ENCODE measurements at places on chromosomes 13 and 19.

DNA sequence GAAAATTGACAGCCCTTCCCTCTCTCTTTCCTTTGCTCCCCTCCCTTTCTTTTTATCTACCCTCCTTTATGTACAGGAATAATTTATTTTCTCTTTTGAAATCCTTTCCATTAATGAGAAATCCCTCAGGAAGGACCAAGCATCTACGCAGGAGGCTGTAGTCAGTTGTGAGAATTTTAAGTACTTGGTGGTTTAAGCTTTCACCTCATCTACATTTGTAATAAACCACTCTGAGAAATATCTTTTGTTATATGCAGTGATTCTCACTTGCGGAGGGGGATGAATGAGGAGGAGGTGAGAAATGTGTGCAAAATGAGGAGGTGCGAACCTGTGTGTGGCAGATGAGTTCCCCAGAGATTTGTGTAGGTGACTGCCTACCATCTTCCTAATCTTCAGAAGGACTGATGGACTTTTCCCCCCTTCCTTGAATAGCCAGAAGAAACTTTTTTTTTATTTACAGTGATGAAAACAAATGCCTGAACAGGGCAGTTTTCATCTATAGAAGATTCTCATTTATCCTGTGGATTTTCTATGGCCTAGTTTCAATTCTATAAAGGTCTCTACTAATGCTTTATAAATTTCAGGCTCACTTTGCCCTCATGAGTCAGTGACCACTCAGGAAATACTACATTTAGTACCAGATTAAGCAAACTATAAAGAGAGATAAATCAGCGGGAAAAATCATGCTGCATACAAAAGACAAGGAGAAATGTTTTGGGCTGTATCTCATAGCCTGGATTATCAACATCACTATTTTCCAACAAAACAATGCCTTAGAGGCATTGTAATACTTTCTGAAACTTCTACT lies 118.3 kb downstream of the LHFPL6 start:
- no peak for DNase-seq

DNA sequence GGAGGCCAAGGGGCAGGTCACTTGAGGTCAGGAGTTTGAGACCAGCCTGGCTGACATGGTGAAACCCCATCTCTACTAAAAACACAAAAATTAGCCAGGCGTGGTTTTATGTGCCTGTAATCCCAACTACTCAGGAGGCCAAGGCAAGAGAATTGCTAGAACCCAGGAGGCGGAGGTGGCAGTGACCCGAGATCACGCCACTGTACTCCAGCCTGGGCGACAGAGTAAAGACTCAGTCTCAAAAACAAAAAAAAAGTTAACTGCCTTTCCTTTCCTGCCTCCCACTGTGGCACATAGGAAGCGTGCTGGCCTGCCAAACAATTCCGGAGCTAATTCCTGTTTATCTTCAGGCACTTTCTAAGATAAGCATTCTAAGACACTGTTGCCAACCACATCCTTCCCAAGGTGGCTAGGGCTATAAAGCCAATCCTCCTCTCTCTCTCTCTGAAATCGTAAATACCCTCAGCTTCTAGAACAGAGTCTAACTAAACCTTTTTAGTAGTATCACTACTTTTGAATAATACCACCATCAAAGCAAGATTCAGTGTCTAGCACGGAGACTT lies 21.6 kb downstream of the SLC25A30 start:
- no peak for DNase-seq

GRCh38 chr13:39602277-39602613 lies 748 bp downstream of the LHFPL6 start:
- no peak for DNase-seq

GRCh38 chr19:5205937-5206750 lies 134.5 kb downstream of the PTPRS start:
- no peak for DNase-seq

GRCh38 chr19:19956434-19957075 lies 55.8 kb downstream of the ZNF93 start:
- no peak for DNase-seq

DNA sequence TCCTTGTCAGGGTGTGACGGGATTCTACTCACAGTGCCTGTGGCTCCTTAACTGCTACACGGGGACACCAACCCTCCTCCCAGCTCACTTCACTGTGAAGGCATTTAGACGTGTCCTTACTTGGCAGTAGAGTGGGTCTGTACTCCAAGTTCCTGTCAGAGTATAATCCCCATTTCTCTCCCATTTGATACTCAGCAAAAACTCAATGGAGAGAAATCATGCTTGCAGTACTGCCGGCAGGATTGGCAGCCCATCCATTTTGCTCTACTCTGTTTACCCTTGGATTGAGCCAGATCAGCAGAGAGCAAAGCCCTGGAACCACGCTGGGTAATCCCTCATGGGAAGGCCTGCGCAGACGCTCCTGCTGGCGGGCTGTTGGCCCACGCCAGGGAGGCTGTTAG lies 28.9 kb downstream of the ARL11 start:
- DNase-seq, result no peak

GRCh38 chr13:33426131-33426530 lies 140.6 kb upstream of the STARD13 start:
- DNase-seq, result no peak

DNA sequence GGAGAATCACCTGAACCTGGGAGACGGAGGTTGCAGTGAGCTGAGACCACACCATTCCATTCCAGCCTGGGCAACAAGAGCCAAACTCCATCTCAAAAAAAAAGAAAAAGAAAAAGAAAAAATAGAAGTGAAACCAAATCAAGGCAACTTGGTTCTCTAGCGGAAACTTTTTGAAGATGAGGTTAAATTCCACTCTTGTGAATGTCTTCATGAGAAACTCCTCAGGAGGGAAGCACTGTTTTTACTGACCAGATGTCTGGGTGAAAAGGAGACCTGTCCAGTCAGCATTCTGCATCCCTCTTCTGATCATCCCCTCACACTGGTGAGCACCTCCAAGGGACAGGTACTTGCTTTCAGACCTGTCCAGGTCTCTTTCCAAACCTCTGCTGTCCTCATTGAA lies 15.8 kb downstream of the BRD4 start:
- no peak for DNase-seq

GRCh38 chr13:42735010-42735409 lies 46.4 kb upstream of the FAM216B start:
- DNase-seq, result no peak

- DNase-seq, result no peak
Observed at GRCh38 chr19:16435999-16436650, 35.6 kb downstream of the EPS15L1 start.

All from activated T-cell treated with anti-CD3 and anti-CD28 coated beads for 1 hour (primary cell).